Activated T-cell treated with anti-CD3 and anti-CD28 coated beads for 1 hour (primary cell): ENCODE measurements at places on chromosomes 16 and 17.

DNA sequence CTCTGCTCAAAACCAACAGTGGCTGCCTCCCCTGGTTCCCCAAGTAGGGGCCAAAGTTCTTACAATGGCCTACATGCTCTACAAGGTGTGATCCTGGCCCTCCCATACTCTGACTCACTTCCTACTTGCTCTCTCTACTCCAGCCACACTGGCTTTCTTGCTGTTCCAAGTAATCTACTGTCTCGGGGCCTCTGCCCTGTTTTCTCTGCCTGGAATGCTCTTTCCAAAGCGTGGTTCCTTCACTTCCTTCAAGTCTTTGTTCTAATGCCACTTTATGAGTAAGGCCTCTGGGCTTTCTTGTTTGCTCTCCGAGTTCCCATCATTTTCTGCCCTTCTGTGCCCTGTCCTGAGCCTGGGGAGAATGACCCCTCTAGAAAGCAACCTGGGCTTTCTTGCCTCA, 4.1 kb upstream of the CDH3 start:
- no peak for DNase-seq

GRCh38 chr17:1228781-1229348, 41.4 kb upstream of the BHLHA9 start:
- DNase-seq: no peak

GRCh38 chr16:55222486-55222885, 101.5 kb upstream of the IRX6 start:
- no peak for DNase-seq

DNA sequence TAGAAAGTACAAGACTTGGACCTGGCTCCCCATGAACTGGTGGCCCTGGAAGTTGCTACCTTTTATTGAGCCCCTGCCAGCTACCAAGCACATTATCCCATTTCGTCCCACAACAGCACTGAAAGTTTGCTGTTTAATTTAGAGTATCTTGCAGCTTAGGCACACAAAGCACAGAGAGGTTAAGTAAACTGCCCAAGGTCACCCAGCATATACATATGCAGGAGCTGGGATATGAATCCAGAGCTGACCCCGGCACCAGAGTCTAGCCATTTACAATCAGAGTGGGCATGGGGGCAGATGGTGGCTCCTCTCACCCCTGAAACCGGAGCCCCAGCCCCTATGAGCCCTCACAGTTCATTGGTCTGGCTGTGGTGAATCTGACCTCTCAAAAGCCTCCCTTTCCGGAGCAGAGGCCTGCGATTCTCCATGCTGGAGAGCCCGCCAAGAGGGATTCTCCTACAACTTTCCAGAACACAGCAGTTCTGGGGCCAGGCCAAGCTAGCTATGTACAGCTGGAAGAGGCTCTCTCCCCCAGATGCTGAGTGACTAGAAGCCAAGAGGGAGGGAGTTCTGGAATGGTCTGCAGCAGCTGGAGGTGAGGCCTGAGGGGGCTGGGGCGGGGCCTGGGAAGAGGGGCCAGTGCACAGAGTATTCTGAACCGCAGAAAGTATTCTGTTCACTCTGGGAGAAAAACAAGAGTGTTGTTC, 58.3 kb downstream of the SREBF1 start:
- DNase-seq: no peak

- DNase-seq: no peak
These were observed 11.7 kb downstream of the HDAC5 start for GRCh38 chr17:44111777-44112176.

DNA sequence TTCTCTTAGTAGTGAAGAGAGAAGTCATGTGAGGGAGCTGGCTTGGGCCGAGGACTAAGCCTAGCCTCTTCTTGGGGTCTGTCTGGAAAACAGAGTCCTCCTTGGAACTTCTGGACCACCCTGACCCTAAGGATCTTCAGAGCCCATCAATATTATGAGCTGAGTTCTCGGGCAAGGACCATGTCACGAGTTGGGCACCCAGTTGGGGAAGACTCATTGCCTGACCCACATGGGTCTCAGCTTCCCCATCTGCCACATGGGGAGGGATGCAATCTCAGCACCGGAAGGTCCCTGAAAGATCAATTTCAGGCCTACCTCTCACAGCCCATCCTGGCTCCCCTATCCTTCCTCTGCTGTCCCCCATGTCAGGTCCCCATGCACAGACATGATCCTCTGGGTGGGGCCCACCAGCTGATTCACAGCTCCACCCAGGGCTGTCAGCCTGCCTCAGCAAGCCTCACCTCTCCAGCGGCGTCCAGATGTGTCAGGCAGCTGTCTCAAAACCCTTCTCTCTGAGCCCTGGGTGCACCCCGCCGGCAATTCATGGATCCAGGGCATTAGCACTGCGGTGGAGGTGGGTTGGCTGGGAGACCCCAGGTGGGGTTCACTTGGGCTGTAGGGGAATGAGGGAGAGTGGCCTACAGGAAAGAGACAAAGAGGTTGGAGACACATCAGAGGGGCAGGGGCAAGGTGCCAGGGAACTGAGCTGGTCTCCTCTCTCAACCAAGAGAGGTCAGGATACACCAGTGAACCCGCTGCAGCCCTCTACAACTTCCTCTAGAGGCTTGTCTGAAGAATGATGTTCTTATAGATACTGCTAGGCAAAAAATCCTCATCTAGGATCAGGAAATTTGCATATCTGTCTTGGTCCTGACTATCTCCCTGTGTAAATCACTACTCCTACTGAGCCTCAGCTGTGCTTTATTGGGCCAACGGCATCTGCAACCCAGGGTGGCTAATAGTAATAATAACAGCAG, 1.8 kb downstream of the NLRP1 start:
- no peak for DNase-seq

- no peak for DNase-seq
These were observed 478.4 kb upstream of the GOT2 start for GRCh38 chr16:59212492-59213024.

GRCh38 chr17:15220785-15221184, 44.3 kb downstream of the PMP22 start:
- DNase-seq: no peak

- no peak for DNase-seq
These were observed 74.4 kb upstream of the ARL4D start for GRCh38 chr17:43324205-43324893.

DNA sequence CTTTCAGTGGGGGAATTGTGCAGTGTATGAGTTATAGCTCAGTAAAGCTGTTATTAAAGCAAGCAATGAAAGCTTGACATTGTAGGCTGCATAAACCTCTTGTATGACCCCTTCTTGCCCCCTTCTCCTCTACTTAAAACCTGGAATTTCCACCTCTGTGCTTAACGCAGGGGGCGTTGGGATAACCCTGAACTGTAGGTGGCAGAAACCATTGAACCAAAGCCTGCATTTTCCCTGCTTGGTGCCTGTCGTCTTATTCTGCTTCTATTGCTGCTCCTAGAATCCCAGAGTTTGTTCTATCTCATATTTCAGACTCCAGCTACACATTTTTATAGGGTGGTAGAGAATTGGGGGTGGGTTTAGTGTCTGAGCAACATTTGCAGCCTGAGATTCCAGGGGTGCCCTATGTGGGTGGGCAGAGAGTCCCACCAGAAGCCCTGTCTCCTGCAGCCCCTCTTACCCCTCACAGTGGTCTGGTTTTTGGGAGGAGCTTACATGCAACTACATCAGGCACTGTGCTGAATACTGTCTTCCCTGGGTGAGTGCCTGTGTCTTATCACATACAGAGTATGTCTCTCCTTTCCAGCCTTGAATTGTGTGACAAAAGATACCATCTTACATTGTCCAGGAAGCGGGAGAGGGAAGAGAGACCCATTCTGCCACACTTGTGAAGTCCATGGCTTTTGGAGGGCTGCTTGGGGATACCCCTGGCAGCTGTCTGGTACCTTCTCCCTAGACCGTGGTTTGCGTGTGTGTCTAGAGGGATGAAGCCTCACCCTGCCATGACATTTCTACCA, 407.7 kb upstream of the EEF2KMT start:
- no peak for DNase-seq

GRCh38 chr16:28193530-28194423, 18.0 kb downstream of the XPO6 start:
- DNase-seq: no peak

GRCh38 chr17:67606471-67606870, 111.3 kb upstream of the NOL11 start:
- DNase-seq: no peak

DNA sequence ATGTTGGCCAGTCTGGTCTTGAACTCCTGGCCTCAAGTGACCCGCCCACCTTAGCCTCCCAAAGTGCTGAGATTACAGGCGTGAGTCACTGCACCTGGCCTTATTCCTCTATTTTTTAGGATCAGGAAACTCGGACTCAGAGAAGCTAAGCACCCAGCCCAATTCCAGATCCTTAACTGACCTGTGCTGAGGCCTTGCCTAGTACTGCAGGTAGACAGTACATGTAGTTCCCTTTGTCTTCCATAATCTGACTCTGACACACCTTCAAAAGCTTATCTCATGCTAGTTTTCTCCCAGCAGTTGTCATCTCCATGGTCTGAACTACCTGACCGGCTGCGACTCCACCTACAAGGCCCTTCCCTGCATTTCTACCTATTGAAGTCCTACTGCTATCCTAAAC, 65.7 kb upstream of the AXIN2 start:
- no peak for DNase-seq

DNA sequence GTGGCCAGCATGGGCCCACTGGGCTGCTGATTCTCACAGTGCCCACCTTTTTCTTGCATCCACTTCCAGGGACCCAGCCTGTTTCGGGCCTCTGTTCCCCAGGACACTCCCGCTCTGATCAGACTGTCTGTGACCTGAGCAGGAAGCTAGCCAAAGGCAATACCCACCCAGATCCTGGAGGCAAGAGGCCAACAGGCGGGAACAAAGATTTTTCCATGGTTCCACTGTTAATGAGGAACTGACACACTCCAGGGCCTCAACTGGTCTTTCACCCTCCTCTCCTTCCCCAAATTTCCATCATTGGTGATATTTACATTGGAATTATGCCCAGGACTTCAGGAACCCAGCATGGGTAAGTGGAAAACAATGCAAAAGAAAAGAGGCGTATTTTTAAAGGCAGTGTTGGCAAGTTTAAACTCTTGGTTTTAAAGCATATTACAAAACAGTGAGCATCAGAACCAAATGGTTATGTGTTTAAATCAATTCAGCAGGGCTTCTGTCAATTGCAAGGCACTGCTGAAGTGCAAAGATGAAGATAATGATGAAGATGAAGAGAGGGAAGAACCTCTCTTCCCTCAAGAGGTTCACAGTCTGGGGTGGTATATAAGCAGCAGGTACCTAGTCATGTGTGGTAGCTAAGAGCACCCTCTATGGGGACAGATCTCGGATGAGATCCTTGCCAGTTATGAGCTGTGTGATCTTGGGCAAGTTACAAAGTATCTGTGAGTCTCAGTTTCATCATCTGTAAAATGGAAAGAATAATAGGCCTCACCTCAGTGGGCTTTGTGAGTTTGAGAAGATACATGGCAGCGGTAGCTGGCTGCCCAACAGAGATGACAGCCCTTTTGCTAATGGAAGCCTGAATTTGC, 14.4 kb upstream of the ATP2A3 start:
- DNase-seq: no peak

- no peak for DNase-seq
These were observed 405 bp upstream of the ACE start for GRCh38 chr17:63476459-63476853.

DNA sequence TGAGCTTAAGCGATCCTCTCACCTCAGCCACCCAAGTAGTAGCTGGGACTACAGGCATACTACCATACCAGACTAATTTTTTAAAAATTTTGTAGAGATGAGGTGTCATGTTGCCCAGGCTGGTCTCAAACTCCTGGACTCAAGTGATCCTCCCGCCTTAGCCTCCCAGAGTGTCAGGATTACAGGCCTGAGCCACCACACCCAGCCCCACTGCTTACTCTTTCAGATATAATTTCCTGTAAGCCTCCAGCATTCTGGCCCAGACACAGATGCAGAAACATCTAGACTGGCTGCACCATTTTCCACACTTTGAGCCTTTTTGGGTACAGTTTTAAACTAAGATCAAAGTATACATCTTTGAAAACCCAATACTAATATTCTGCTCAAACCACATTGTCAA, 8.4 kb upstream of the WSB1 start:
- DNase-seq: no peak

DNA sequence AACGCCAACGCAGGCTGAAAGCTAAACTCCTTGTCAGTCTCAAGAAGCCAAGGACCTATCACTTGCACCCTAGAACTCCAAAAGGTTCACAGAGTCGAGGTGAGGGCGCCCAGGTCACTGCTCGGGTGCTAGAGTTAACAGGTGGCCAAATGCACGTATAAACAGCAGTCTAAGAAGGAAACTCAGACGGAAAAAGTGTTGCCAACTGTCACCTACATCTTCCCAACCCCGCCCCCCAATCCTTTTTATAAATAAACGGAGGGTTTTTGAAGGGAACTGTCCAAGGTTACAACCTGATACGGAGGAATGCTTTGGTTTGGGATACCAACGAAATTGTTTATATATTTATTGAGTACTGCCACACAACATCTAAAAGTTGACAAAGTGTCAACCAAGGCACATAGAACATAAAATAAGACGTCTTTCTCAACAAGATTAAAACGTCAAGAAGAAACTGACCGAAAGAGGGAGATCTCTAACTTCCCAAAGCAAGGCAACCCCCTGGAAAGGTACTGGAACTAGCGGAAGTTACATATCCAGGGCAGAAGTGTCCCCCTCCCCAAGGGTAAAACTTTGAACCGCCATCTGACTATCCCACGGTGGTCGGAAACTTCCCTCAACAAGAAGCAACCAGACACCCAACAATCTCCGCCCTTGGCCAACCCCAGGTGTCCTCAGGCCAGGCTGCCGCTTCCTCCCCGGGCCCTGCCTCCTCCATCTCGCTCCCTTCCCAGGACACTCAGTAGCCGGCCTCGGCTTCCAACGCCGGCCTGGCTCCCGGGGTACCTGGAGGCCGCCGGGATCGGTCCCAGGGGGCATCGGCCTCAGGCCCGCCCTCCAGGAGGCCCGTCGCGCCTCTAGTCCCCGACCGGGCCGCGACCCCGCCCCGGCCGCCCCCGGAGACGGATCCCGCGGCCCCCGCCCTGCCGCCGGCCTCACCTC, 982 bp downstream of the SPAG9 start:
- peak; percentile 18 for DNase-seq

DNA sequence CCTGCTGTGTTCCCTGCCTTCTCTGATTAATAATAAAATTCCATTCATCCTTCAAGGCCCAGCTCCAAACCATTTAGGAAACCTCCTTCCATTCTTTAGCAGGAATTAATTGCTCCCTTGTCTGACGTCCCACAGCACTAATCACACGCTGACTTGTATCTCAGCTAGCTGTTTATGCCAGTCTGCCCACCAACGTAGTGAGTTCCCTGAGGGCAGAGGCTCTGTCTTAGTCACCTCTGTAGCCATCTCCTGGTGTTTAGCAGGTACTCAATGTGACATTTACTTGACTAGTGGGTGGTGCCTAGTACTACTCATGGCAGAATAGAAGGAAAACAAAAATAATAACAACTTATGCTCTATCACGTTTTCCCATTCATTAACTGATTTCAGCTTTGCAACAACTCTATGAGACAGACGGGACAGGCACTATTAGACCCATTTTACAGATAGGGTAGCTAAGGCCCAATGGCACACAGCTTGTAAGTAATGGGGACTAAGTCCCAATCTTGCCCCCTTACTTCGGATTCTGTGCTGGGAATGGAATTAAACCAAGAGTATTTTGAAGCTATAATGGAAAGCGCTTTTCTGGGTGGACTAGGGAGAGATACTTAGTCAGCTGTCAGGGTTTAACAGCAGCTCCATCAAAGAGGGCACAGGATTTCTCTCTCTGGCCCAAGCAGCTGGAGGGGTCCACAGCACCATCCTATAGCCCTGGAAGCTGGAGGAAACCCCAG, 931 bp upstream of the WIPF2 start:
- no peak for DNase-seq

GRCh38 chr16:67855789-67856188, 8.3 kb upstream of the CENPT start:
- DNase-seq: no peak

- no peak for DNase-seq
These were observed 126.0 kb upstream of the SDK2 start for GRCh38 chr17:73770115-73770848.
